ENCODE measurements at places on chromosomes 3 and 15.
A peak's percentile ranks its signal among the peaks of the same experiment; 100 is the strongest.

- DNase-seq: no peak
Observed at GRCh38 chr3:148792516-148792915, 35.1 kb upstream of the CPB1 start.

DNA sequence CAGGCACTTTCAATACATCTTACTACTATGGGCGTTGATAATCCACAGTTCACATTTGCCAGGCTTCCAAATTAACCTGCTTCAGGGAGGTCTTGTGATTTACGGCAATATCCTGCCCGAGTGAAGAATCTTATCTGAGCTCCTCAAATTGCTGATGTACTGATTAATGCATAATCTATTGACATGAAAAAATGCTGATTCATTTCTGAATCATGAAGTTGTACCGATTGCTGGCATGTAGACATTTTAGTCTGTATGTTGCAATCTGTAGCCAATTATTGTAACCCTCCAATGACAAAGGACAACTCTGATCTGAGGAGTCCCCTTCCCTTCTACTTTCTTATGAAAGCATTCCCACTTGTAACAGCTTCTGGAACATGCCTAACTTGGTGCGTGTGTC lies 97.2 kb downstream of the SEC22A start:
- no peak for DNase-seq

DNA sequence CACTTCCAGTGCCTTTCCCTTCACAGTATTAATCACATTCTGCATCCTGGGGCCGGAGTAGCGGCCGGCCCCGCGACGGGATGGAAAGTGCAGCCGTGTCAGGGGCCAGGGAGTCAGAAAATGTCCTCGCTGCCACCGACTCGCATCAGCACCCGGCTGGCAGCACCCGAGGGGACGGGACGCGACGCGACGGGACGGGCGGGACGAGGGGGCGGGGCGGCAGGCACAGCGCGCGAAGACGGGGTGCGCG lies 353 bp downstream of the ATG3 start:
- DNase-seq: peak; percentile 8

DNA sequence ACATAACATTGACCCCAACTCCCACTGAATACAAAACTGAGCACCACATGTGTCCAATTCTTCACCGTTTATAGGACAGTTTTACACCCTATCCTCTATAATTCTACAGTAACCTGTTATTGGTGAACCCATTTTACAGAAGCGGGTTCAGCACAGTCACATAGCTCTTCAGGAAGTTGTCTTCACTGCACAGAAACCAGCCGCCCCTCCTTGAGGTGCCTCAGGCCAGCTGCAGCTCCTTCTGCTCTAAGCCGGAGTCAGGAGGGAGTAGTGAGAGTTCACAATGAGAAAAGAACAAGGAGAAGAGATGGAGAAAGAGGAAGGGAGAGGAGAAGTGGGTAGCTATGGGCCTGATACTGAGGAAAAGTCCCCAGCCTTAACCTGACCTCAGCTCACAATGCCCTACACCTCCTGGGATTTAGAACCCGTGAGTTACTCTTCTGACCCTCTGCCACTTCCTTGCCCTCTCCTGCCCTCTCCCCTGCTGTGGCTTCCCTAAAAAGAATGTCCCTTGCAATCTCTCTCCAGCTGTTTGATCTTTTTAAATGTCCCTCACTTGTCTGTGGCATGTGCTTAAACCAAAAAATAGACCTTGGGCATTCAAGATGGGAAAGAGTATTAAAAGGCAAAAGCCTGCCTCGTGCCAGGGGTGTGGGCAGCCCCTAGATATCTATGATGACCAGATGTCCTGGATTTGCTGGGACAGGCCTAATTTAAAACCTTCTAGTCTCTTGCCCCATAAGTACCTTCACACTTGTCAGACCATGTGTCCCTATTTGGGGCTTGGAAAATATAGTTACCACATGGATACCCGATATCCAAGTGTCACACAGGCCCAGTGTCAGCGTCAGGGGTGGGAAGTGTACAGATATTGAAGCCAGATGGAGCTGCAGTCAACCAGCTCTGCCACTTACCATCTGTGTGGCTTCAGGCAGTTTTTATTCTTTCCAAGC lies 71.3 kb upstream of the HES1 start:
- DNase-seq: no peak

DNA sequence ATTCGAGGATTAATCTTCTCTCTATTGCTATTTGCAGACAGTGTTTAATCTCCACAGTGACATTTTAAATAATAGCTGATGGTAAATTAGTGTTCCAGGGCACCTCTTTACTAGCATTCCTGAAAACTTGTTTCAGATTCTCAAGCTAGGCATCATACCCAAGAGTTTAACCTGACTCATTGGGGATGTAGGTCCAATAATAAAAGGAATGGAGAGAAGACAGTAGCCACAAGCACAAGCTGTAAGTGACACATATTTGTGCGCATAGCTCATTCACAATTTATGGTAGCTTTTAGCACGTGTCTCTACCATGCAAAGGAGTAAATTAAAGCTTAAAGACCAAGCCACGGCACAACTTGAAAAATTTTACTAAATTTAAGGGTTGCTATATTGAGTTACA lies 171.3 kb upstream of the FAM3D start:
- no peak for DNase-seq

DNA sequence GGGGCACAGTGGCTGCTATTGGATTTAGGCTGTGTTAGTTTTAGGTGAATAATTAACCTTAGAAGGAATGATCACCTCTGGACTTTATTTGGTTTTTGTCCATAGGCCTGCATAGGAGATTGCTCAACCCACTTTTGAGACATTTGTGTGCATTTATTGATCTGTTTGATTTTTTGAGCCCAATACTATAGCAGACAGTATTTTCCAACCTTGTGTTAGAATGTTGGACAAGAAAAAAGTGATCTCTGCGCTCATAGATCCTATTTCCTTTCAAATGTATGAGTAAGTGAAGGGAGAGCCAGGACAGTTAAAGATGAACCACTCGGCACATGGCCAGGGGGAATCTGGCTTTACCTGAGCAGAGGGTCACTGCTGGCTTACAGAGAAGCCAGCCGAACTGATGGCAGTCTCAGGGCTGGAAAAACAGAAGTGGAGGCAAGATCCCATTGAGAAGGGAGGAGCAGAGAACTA lies 8.8 kb upstream of the TOPBP1 start:
- DNase-seq: no peak

GRCh38 chr3:57383838-57384237 lies 91.4 kb upstream of the ASB14 start:
- DNase-seq: no peak

- no peak for DNase-seq
Observed at GRCh38 chr3:45786801-45787495, 9.4 kb downstream of the SLC6A20 start.

DNA sequence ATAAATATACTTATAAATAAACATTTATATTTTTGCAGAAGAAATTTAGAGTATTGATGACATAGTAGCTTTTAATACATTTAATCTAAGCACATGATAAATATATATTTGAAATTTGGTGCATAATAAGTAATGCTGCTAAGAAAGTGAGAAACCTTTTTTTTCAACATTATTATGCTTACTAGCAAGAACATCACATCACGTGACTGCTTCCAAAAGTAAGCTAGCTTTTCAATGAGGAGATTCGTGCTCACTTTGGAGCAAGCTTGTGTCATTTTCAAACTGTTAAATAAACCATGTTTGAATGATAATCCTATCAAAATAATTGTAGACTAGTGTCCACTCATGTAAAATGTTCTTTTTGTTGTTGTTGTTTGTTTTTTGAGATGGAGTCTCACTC lies 109.0 kb upstream of the SLC4A7 start:
- DNase-seq: no peak

DNA sequence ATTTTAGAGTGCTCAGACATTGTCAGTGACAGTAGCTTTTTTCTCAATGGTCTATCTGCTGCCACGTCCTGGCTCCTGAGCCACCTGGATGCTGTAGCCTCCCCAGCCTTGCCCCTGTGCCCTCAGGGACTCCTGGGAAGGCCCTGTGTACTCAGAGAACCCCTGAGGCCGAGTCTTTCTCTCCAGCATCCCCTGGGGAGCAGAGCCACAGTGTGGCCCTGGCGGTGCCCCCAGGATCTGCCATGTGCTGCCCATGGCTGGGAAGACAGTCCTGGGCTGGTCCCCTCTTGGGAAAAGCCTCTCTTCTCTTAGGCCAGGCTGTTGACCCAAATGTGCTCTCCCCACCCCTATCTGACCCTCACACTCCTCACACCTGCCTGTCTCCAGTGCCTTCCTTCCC lies 5.0 kb downstream of the MYD88 start:
- DNase-seq: no peak

DNA sequence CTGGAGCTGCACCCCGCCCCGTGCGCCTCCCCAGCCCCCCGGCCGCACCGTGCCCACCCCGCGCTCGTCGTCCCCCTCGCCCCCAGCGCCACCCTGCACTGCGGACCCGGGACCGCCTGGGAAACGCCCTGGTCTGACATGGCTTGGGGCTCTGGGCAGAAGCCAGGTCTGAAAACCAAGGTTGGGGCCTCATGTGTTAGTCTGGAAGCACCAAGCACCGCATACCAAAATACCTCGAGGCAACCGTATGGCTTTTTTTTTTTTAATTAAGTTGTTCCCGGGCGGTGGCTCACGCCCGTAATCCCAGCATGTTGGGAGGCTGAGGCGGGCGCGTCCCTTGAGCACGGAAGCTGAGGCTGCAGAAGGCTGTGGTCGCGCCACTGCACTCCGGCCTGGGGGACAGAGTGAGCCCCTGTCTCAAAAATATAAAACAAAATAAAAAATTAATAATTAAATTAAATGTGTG lies 91.5 kb upstream of the CHD2 start:
- DNase-seq: peak; percentile 72

- peak; percentile 58 for DNase-seq
Observed at GRCh38 chr3:159252772-159253384, 451.0 kb downstream of the MFSD1 start.

- DNase-seq: no peak
Observed at GRCh38 chr3:116341899-116342298, 103.4 kb downstream of the LSAMP start.

GRCh38 chr3:57803647-57804081 lies 47.6 kb downstream of the SLMAP start:
- DNase-seq: peak; percentile 92

Data from astrocyte (in vitro differentiated cells and primary cell).